ENCODE measurements at places on chromosomes 2 and 18. TPM values are rescaled to one million over a fixed set of nuclear protein-coding genes. Genes with fewer than 3 reads are reported as not detected.

The NT5DC4 gene
- not detected for total RNA-seq

The C1GALT1C1L gene
- total RNA-seq = 0.20 TPM

The CMPK2 gene
- 0.92 TPM for total RNA-seq

The POTEJ gene
- 0.07 TPM for total RNA-seq

The TWIST2 gene
- 5.4 TPM for total RNA-seq

The CYP26B1 gene
- 0.78 TPM for total RNA-seq

The HEATR5B gene
- total RNA-seq = 32.5 TPM

The UGT1A5 gene
- not detected for total RNA-seq

The CTAGE1 gene
- not detected for total RNA-seq

The APLF gene
- 4.8 TPM for total RNA-seq

The ZFAND2B gene
- 20.2 TPM for total RNA-seq
